ENCODE measurements at places on chromosomes 11 and 22.

GRCh38 chr11:17410606-17411379, 22.3 kb upstream of the KCNJ11 start:
- DNase-seq, result no peak

GRCh38 chr11:82790723-82791484, 57.2 kb upstream of the FAM181B start:
- DNase-seq, result peak; percentile 52

GRCh38 chr22:41822317-41823057, 10.4 kb upstream of the SREBF2 start:
- peak; percentile 65 for DNase-seq

- DNase-seq, result no peak
Observed at GRCh38 chr11:18749681-18750319, 23.8 kb upstream of the IGSF22 start.
